ENCODE measurements at places on chromosomes 16 and 17. TPM values are rescaled to one million over a fixed set of nuclear protein-coding genes. Genes with fewer than 3 reads are reported as not detected.

Gene KRTAP2-4
- not detected for total RNA-seq

Gene TRPV2
- total RNA-seq = 8.1 TPM

Gene PARD6A
- total RNA-seq = 3.7 TPM

Gene PRAC2
- total RNA-seq = not detected

Gene KRTAP3-3
- not detected for total RNA-seq

Gene CACNG5
- not detected for total RNA-seq

Gene LAT
- 1.6 TPM for total RNA-seq

Gene PLCG2
- total RNA-seq = 5.2 TPM

Gene HCRT
- total RNA-seq = not detected

Gene SF3B3
- 146 TPM for total RNA-seq

Gene ASPHD1
- total RNA-seq = 0.37 TPM

Gene NLE1
- 4.5 TPM for total RNA-seq

Gene FNDC8
- not detected for total RNA-seq

Gene MGAT5B
- not detected for total RNA-seq

Gene TPSB2
- total RNA-seq = 7.3 TPM

Gene JPH3
- 0.12 TPM for total RNA-seq

Gene ABCA3
- 7.7 TPM for total RNA-seq

Gene ABCC11
- not detected for total RNA-seq

Gene HEXIM1
- 35.1 TPM for total RNA-seq

Gene FZD2
- 3.1 TPM for total RNA-seq

Gene MRC2
- 18.1 TPM for total RNA-seq

Gene SYCE1L
- 2.1 TPM for total RNA-seq

Gene ITPRIPL2
- total RNA-seq = 12.3 TPM

Gene CCDC40
- total RNA-seq = 5.8 TPM

Gene TMED6
- total RNA-seq = not detected

Gene NDRG4
- total RNA-seq = 580 TPM

Gene KRTAP16-1
- total RNA-seq = not detected

Gene BCL7C
- total RNA-seq = 29.6 TPM

Gene TXNDC17
- total RNA-seq = 47.2 TPM

Gene WNT3
- 0.92 TPM for total RNA-seq

Measured in left ventricle myocardium superior (tissue), 1 donor.